C1 segment of cervical spinal cord (tissue), 14 donors: ENCODE measurements at places on chromosomes 11 and 22.

DNA sequence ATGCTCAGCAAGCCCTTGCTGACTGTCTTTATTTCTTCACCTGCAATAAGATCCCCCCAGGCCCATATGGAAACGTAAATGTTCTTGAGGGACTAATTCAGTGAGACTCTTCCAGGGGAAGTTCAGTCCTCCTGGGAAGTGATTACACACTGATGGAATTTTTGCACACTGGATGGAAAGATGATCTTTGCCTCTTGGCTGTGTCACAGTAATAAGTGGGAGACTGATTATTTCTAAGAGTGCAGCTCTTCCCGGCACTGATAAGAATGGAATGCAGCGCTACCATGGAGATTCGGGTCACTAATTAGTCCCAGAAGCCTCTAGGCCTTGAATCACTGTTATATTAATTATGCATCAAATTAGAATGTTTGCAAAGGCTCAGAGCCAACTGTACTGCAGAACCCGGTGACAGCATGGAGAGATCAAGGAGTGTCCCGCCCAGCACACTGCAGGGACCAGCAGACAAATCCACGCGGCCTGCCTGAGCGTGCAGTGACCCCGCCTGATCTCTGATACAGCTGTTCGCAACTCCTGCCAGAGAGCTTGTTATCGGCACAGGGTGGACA is 178.3 kb downstream of the SNX19 start:
- no peak for DNase-seq

DNA sequence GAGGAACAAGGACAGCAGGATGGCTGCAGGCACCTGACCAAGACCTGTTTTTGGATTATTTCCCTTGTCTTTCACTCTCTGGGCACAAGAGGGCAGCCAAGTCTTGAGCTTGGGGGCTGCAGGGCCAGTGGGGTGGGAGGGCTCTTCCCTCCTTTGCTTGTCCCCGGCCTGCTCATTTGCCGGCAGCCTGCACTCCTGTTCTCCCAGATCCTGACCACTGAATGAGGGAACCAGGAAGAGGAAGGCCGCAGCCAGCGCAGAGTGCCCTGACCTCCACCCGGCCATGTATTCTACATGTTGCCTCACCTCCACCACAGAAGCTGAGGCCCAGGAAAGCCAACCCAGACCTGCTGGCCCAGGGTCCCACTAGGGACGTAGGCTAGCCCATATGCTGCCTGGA is 15.5 kb upstream of the NNMT start:
- no peak for DNase-seq

DNA sequence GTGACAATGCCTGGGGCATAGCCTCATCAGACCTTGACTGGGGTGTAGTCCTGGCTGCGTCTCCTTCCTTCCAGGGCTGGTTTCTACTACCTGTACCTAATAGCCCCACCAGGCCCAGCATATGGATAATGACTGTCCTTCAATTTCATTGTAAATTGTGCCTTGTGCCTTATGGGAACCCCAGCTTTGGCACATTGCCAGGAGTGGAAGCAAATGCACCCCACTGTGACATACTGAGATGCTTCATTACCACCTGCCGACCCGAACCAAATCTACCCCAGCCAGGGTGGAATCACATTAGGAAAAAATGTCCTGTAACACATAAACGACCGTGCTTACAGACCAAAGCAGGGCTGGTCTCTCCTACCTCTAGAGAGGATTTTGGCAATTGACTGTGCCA is 7.3 kb downstream of the TOP3B start:
- DNase-seq, result no peak

DNA sequence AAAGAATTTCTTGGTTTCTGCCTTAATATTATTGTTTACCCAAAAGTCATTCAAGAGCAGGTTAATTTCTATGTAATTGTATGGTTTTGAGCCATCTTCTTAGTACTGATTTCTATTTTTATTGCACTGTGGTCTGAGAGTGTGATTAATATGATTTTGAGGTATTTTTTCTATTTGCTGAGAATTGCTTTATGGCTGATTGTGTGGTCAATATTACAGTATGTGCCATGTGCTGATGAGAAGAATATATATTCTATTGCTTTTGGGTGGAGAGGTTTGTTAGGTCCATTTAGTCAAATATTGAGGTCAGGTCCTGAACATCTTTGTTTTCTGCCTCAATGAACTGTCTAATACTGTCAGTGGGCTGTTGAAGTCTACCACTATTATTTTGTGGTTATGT is 20.7 kb upstream of the RAB38 start:
- DNase-seq, result no peak

DNA sequence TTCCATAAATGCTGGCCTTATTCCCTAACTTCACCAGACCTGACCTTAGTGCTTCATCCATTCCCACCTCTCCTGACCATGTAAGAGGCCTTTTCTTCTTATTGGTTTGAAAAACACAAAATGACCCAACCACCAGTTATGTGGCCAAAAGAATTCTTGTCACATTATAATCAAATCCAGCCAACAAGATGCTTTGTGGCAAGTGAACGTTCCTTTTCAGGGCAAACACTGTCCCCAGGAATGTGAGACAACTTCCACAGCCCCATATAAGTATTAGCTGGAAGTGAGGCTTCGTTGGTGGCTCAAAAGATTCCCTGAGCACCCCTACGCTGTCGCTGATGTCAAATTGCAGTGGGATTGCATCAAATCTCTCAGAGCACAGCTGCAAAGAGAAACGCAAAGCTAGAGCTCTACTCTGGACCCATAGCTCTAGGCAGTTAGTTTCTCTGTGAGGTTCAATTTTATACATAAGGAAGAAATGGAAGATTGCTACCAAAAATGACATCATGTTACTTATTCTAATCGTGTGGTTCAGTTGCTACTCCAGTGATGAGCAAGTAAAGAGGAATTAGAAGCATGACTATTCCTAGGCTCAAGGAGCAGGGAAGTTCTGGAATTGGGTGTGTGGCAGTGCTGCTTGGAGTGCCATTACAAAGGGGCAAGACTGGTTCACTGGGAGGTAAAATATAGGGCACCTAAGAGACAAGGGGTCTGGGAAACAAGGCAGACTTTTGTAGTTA is 26.1 kb downstream of the GLYATL1 start:
- DNase-seq, result no peak

- peak; percentile 37 for DNase-seq
Observed at GRCh38 chr11:134471087-134471715, 59.2 kb upstream of the B3GAT1 start.

DNA sequence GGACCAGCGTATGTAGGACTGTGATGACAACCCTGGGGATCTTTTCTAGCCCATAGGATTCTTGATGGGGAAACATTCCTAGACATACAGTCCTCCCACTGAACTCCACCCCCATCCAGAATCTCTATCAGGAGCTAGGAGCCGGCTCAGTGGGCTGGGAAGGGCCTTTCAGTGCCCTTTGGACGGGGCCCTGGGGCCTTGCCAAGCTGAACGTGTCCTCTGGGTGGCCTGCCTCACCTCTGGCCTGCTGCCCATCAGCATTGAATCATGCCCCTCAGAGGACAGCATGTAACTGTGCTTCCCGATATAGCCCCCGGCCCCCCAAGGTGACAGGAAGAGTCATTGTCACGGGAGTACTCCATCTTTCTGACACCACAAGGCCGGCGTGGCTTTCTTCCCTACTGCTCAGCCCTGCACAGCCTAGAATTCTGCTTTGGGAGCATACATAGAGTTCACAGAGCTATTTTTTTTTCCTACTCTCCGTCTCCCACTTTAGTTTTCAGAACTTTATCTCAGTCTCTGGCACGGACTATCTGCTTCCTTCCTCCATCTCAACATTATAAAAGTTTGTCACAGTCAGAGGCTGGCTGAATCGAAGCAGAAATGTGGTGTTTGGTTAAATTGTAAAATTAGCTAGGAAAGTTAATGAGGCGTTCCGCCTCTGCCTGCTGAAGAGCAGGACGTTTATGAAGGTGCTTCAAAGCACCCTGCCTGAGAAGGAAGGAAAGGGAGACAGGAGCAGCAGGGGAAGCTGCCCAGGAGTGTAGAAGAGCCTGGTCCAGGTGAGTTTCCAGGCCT is 111.9 kb downstream of the ZBTB16 start:
- no peak for DNase-seq

DNA sequence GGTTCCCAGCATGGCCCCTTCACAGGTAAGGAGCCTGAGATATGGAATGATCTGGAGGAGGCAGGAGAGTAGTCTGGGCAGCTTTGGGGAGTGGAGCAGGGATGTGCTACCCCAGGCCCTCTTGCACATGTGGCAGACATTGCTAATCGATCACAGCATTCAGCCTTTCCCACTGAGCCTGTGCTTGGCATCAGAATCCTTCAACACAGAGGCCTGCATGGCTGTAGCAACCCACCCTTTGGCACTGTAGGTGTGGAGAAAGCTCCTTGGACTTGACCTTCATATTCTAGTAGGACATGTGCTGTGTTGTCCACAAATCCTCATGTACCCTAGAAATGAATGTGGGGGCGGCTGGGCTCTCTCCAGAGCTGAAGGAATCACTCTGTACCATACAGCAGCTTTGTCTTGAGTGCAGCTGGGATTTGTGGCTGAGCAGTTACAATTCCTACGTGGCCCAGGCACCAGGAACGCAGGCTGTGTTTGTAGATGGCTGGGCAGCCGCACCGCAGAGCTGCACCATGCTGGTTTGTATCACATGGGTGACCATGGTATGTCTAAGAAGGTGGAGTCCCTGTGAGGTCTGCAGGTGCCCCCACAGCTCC is 21.8 kb upstream of the PPP6R3 start:
- DNase-seq, result no peak

- peak; percentile 42 for DNase-seq
Observed at GRCh38 chr11:93541884-93542810, 1.0 kb downstream of the SMCO4 start.

GRCh38 chr11:117823294-117823945 is 1.1 kb downstream of the FXYD2 start:
- DNase-seq, result no peak

DNA sequence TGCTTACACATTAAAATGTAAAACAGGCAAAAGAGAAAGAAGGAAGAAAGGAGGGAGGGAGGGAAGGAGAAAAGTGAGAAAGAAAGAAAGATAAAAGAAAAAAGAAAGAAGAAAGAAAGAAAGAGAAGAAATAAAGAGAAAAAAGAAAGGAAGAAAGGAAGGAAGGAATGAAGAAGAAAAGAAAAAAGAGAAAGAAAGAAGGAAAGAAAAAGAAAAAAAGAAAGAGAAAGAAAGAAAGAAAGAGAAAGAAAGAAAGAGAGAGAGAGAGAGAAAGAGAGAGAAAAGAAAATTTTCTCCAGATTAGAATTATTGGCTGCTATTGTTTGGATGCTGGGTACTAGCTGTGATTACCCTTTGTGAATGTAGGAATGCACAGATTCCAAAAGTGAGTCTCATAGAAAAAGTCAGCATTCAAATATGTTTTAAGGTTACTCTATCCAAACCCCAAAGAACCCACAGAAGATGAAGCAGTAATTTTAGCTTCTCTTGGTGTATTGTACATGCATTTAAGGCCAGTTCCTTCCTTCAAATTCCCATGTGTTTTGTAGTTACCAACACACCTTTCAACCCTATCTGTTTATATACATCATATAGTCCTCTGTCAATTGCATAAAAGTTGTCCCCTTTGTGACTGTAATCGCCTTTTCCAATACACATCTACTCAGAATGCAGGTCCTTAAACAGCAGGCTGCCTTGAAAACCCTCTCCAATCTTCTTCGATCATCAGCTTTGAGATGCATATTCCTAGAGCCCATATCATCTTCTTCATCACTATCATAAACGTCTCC is 789 bp upstream of the FAM111A start:
- no peak for DNase-seq

GRCh38 chr11:17434108-17434507 is 42.5 kb downstream of the ABCC8 start:
- no peak for DNase-seq

- no peak for DNase-seq
Observed at GRCh38 chr11:115699326-115699725, 195.1 kb upstream of the CADM1 start.

DNA sequence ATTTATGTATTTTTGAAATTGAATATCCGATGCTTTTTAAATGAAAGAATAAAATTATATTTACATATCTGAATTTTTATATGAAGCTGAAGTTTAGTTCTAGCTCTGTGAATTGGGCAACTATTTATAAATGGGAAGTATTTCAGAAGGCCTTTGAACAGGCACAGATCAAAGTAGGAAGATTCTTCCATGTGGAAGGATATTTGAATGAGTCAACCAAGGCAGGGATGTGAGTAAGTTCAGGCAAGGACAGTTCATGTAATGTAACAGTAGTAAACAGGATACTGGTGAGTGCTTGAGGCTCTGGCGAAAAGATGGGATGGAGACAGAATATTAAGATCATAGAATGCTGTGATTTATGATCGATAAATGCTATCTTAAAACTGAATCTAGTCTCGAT is 417.8 kb upstream of the CCDC179 start:
- no peak for DNase-seq

DNA sequence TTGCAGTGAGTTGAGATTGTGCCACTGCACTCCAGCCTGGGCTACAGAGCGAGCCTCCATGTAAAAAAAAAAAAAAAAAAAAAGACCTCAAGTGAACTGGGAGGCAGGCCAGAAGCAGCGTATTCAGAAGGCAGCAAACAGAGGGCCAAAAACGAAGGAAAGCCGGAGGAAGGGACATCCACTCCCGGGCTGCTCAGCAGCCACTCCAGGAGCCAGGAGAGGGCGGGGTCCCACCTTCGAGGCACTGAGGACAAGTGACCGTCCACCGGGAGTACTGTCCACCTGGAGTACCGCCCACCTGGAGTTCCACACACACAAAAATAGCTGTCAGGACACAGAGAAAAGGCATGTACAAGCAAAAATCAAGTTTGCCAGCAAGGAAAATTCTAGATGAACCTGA is 5.5 kb downstream of the TOLLIP start:
- DNase-seq, result no peak

DNA sequence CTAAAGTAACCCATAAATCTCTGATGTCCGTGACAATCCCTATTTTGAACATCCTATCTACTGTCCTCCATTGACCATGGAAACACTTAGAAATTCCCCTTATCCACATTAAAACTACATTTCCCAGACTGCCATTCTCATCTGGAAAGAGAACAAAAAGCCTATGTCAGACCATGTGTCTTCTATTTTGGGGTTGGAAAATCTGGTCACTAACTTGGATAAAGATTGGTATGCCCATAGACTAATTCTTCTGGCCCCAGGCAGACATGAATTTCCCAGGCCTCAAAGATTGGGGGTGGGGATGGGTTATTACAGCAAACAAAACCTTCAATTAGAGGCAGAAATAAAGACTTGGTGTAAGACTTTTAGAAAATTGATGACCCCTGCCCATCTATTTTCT is 30.9 kb upstream of the CREB3L1 start:
- no peak for DNase-seq
